Heart left ventricle (tissue), 16 donors: ENCODE measurements at places on chromosomes 4 and X.
A peak's percentile ranks its signal among the peaks of the same experiment; 100 is the strongest.

DNA sequence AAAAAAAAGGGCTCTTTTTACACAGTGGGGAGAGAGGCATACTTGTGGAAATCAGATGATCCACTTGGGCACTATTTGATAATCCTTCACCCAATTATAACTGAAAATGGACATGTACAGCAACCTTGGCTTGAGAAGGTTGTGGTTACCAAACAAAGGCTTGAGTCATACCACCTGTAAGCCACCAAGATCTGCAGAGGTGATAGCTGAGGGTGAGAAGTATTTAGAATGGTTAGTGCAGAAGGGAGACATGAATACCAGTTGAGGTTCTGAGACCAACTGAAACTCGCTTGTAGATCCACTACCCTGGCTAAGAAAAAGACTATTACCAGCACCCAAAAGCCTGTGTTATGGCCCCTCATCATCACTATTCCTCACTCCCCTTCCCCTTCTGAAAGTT, 614.0 kb downstream of the STIM2 start:
- no peak overlapping the region for H3K27ac ChIP-seq
- H3K27me3 ChIP-seq = no peaks in the 10 kb centered on the region
- no peaks in the 10 kb centered on the region for H3K36me3 ChIP-seq
- no peak overlapping the region for H3K4me3 ChIP-seq
- no peaks in the 10 kb centered on the region for H3K4me1 ChIP-seq
- no peak for DNase-seq

GRCh38 chrX:24260842-24261550, 52.9 kb downstream of the SUPT20HL2 start:
- H3K36me3 ChIP-seq = no peaks in the 10 kb centered on the region
- H3K27ac ChIP-seq = peak overlapping the region; percentile 24
- peaks cover 35% of the 10 kb centered on the region for H3K27me3 ChIP-seq
- no peak for DNase-seq
- no peak overlapping the region for H3K4me3 ChIP-seq

GRCh38 chr4:147578051-147578476, 39.1 kb upstream of the TMEM184C start:
- H3K4me3 ChIP-seq = no peak overlapping the region
- no peaks in the 10 kb centered on the region for H3K4me1 ChIP-seq
- no peaks in the 10 kb centered on the region for H3K27me3 ChIP-seq
- no peak for DNase-seq

GRCh38 chr4:52894443-52894842, 32.3 kb downstream of the RASL11B start:
- H3K27me3 ChIP-seq = no peaks in the 10 kb centered on the region
- no peak for DNase-seq
- no peak overlapping the region for H3K4me3 ChIP-seq
- no peaks in the 10 kb centered on the region for H3K36me3 ChIP-seq
- H3K27ac ChIP-seq = no peak overlapping the region
- no peaks in the 10 kb centered on the region for H3K4me1 ChIP-seq

DNA sequence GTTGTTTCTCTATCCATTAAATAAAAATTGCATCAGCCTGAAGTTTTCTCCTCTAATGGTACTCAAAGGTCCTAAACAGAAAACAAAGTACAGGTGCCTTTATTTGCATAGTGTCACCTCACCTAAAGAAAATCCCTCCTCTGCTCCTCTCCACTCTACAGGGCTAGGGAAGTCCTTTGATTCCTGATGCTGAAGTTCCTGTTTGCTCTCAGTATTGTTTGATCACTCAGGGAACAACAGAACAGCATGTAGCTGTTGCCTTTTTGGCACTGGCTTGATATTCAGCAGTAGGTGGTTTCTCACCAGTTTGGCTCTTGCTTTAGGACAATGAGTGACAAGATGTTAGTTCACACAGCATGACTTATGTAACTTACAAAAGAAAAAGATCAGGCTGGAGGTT, 156.2 kb upstream of the SLC7A11 start:
- H3K4me1 ChIP-seq = peaks cover 11% of the 10 kb centered on the region
- no peaks in the 10 kb centered on the region for H3K36me3 ChIP-seq
- no peaks in the 10 kb centered on the region for H3K27me3 ChIP-seq
- H3K4me3 ChIP-seq = no peak overlapping the region
- H3K27ac ChIP-seq = no peak overlapping the region

DNA sequence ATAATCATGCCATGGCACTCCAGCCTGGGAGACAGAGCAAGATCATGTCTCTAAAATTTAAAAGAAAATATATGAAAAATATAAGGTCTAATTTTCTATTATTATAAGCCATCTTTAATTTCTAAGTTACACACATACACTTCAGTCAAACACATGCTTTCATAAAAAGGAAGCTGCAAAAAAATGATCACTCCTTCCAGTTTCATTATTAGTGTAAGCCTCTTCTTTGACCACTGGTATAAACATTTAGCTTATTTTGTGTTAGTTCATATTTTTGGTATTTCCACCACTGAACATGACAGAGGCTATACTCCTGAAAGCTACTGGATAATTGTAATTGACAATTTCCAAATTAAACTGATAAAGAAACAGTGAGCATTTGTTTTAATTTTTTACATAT, 163.3 kb upstream of the USP38 start:
- H3K4me1 ChIP-seq = no peaks in the 10 kb centered on the region
- no peaks in the 10 kb centered on the region for H3K36me3 ChIP-seq
- H3K27me3 ChIP-seq = no peaks in the 10 kb centered on the region
- no peak for DNase-seq
- no peak overlapping the region for H3K27ac ChIP-seq
- H3K4me3 ChIP-seq = no peak overlapping the region

- DNase-seq = no peak
- H3K27ac ChIP-seq = no peak overlapping the region
- no peak overlapping the region for H3K4me3 ChIP-seq
- H3K27me3 ChIP-seq = no peaks in the 10 kb centered on the region
Observed at GRCh38 chr4:94636004-94636403, 121.8 kb upstream of the BMPR1B start.

GRCh38 chrX:82677286-82677685, 830.8 kb upstream of the POU3F4 start:
- no peak for DNase-seq
- no peaks in the 10 kb centered on the region for H3K4me1 ChIP-seq
- no peaks in the 10 kb centered on the region for H3K36me3 ChIP-seq
- no peak overlapping the region for H3K27ac ChIP-seq

- no peak overlapping the region for H3K4me3 ChIP-seq
- no peaks in the 10 kb centered on the region for H3K36me3 ChIP-seq
- no peaks in the 10 kb centered on the region for H3K27me3 ChIP-seq
- DNase-seq = no peak
Observed at GRCh38 chr4:147336252-147336651, 144.6 kb upstream of the EDNRA start.

DNA sequence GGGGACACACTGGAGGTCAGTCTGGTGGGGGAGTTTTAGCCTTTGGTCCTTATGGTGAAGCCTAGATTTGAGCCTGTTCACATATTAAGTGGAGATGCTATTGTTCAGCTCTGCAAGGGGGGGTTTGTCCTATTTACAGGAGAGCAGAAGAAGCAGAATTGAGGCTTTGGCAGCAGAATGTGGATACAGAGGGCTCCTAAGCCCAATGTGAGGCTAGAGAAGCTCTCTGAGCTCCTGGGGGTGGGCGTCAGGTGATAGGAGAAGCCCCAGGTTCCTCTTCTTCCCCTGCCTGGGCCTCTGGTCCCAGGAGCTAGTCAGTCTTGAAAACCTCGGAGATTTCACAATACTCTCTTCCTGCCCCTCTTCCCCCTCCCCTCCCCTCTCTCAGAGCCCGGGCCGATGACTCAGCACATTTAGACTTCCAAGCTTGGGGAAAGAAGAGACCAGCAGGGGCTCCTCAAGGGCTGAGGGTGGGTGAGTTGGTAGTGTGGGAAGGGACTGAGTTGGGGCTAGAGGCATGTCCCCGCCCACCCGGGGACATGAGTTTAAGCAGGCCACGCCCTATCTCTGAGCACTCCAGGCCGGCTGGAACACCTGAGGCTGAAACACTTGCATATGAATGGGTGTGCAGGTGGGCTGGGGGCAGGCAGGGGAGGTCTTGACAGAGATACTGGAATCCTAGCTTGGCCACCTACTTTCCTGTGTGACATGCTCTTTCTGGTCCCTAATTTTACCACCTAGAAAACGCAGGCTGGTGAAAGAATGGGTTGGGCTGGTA, 3.4 kb downstream of the TFE3 start:
- peak overlapping the region; percentile 92 for H3K27ac ChIP-seq
- peaks cover 40% of the 10 kb centered on the region for H3K36me3 ChIP-seq
- peak; percentile 62 for DNase-seq
- peaks cover 15% of the 10 kb centered on the region for H3K4me1 ChIP-seq
